Right renal cortex interstitium (tissue), 3 donors: ENCODE measurements at places on chromosomes 3 and 15. TPM values are rescaled to one million over a fixed set of nuclear protein-coding genes. Genes with fewer than 3 reads are reported as not detected.

The ILDR1 gene
- 8.3 TPM for polyA plus RNA-seq

The TMC3 gene
- polyA plus RNA-seq: 0.21 TPM

The DPP8 gene
- 27.8 TPM for polyA plus RNA-seq

DNA sequence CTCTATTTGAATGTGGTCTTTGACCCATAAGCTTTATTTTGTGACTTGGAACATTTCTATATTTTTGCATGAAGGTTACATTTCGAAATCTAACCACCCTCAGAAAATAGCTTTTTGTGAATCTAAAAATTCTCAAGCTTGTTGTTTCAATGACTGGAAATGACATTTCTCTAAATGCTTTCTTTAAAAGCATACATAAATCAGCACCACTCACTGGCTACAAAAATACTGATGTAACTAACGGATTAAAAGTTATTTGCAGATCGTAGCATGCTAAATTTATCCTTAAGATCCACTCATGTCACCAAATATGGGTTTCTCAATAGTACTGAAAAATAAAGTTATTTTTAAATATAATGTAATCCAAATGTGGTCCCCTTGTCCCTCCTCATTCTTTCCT is 55.2 kb upstream of the ACAN start:
- DNase-seq: no peak

- DNase-seq: no peak
Observed at GRCh38 chr15:96416218-96416933, 85.9 kb downstream of the NR2F2 start.
